NCI-H1105 (cell line): ENCODE measurements at places on chromosomes 16 and 17.

DNA sequence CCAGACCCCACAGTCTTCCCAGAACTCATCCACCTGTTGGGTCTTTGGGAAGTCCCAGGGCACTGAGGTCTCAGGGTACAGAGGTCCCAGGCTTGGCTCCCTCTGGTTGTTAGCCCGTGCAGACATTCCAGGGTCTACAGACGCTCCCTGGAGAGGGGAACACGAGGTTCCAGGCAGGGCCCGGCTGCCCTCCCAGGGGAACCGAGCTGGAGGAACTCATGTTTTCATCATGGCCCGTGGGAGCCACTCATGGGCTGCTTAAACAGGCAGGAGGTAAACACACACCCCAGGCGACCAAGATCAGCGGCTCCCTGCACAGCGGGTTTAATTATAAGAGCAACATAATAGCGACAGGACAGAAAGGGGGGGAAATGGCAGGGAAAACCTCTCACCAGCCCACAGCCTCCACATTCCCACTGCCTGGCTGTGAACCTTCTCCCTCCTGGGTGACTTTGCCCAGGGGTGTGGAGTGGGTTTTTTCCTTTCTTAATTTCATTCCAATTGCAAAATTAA is 36.5 kb downstream of the TRARG1 start:
- no peak for DNase-seq

GRCh38 chr16:62970851-62971250 is 934.6 kb upstream of the CDH8 start:
- no peak for DNase-seq

DNA sequence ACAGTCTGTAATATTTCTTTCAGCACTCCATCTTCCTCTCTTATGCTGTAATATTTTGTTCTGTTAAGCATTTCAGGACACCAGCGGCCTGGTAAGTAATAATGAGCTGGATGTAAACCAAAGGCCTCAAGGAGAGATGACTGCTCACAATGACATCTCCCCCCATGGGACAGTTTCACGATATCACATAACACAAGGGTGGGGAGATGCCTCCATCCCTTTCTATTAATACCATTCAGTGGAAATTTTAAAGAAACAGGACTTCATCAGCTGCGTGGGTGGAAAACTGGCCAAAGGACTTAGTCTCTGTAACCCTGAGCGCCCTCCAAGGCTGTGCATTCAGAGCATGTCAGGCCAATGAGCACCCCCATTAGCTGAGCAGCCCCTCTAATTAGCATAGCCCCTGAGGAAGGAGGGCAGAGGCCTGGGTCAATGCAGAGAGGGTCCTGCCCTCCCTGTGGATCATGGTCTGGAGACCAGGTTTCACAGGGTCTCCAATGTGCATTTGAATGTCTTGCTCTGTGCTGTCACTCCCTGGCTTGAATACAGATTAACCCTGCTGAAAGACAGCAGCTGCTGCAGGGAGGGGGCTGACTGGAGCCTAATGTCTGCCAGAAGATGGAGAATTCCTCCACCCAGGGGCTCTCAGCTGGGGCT is 156.4 kb downstream of the HS3ST2 start:
- no peak for DNase-seq

DNA sequence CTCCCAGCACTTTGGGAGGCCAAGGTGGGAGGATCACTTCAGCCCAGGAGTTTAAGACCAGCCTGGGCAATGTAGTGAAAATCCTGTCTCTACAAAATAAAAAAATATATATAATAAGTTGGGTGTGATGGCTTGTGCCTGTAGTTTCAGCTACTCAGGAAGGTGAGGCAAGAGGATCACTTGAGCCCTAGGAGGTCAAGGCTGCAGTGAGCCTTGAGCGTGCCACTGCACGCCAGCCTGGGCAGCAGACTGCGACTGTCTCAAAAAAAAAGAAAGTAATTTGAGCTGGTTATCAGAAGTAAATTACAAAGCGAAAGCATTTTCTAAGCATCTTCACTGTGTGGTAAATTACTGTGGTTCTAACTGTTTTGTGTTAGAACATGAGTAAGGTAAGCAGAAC is 66.2 kb downstream of the NQO1 start:
- no peak for DNase-seq

DNA sequence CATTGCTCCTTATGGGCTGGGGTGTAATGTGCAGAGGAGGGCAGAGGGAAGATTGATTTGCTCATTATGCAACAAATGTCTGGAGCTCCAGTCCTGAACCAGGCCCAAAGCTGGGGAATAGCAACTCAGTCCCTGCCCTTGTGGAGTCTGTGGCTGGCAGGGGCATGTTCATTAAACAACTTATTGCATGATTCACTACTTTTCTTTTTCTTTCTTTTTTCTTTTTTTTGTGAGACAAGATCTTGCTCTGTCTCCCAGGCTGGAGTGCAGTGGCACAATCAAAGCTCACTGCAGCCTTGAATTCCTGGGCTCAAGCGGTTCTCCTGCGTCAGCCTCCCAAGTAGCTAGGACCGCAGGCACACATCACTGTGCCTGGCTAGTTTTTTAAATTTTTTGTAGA is 23.1 kb downstream of the MSI2 start:
- no peak for DNase-seq

DNA sequence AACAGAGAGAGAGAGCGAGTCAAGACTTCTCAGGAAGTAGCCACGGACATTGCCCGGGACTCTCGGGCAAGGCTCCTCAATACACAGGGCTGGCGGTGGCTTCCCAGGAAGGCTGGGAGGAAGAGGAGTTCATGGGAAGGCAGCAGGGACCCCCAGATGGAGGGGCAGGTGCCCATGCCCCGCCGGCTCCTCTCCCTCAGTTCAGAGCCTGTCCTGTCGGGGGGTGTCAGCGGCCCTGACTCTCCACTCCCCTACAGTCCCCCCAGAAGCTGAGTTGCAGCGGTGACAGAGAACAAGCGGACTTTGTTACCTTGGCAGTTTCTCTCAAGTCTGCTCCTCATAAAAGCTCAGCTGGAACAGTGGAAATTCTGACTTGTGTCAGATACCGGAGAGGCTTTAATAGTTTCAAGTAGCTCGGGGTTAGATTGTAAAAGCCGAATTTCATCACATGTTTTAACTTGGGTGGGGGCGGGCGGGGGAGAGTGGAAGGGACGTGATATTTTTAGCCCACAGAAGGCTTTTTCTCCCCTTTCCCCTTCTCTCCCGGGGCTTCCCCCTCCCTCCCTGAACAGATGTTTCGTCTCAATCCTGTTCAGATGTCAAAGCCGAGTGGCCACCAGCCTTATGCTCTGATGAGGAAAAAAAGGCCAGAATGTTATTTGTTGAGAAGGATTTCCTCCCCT is 65.2 kb downstream of the NKD1 start:
- DNase-seq = no peak

- DNase-seq = peak; percentile 62
These were observed 570 bp upstream of the CFDP1 start for GRCh38 chr16:75433732-75434413.

DNA sequence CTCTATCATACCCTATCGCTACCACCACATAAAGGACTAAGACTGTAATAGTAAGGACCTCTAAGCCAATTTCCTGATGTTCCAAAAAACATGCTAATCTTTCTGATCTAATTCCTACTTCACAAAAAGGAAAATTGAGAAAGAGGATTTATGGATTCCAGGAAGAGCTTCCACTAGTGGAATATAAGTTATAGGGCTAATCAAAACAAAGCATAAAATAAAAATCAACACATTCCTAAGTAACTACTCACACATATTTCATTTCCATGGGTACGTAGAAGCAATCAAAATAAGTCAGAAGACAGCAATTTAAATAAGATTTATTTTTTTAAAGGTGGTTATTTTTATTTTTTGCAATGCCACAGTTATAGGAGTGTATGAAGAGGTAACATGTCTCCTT is 12.4 kb downstream of the CCDC43 start:
- no peak for DNase-seq

DNA sequence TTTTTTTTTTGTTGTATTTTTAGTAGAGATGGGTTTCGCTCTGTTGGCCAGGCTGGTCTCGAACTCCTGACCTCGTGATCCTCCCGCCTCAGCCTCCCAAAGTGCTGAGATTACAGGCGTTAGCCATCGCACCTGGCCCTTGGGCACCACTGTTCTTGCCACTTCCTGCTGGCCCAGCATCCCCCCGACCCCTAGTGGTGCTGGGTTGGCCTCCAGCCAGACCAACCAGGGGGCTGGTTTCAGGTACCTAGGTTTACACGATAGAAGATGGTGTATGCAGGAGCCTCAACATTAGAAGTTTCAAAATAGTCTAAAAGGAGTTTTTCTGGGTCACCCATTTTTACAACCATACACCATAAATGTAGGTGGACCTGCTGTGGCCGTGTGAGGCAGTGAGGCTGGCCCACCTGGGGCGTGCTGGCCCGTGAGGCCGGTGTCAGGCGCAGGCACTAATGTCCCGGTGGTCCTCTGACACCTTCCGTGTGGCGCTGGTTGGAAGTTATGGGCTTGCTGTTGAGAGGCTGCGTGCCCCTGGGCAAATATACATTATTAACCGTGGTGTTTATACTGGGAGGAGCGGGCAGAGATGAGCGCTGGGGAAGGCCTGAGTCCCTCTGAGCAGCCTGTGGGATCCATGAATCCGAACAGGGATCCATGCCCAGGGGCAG is 43.5 kb downstream of the CFAP20 start:
- no peak for DNase-seq

DNA sequence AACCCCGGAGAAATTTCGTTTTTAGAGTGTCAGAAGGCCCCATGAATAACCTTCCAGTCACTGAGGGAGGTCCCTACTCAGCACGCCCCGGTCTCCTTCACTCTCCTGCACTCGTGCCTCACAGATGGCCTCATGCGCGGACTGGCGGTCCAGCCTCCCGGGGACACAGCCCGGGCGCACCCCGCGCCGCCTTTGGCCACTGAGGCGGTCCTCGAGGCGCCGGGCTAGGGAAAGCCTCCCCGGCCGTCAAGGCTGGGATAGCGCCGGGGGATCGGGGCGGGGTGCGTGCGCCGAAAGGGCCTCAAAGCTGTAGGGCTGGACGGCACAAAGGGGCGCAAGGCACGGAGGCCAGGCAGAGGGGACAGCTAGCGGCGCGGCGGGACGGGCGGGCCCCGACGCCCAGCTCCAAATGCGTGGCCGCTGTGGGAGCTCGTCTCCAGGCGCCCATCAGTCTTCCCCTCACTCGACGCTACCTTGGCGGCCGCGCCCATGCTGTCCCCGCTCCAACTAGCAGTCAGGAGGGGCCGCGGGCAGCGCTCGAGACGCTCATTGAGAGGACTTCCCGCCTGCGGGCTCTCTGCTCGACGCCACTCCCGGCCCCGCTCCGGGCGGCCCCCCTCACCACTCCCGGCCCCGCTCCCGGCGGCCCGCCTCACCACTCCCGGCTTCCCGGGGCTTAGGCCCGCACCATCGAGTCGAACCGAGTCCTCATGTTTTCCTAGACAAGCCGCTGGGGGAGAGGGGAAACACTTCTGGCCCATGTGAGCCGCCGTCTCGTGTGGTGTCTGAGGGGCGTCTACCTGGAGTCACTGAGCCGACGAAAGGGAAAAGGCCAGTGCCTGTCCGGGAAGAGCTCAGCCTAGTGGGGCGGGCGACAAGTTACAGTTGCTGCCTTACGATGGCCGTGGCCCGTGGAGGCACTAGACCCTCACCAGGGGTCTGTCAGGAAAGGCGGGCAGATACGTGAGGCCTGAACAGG is at the start of gene USP6:
TSS of gene USP6 (plus strand) at position 360 of the 979 bp plus-strand sequence. CDS start 14,336 bp downstream, outside the sequence.
- no peak for DNase-seq

DNA sequence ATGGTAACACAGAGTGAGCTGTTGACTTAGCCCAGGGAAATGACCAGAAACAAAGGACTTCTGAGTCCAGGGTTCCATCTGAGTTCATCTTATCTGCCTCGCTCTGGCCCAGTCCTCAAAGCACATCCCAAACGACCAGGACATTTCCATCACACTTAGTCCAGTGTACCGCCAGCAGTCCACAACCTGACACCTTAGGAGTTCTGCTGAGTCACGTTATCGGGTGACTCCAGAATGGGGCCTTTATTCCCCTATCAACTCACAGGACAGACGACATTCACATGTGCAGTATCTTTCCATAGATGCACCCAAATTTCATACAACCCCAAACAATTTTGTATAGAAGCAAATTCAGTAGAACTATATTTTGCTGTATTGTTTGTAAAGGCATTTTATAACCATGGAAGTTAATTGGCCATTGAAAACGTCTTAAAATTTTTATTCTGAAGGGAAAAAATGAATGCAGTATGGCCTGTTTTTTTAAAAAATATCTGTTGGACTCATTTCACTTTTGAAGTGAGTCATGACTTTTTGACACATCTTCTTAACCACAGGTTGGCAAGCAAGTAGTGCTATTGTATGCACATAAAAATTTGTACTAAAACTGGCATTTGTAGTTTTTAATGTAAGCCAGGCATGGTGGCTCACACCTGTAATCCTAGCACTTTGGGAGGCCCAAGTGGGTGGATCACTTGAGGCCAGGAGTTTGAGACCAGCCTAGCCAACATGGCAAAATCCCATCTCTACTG is 46.3 kb downstream of the ZNF18 start:
- no peak for DNase-seq

DNA sequence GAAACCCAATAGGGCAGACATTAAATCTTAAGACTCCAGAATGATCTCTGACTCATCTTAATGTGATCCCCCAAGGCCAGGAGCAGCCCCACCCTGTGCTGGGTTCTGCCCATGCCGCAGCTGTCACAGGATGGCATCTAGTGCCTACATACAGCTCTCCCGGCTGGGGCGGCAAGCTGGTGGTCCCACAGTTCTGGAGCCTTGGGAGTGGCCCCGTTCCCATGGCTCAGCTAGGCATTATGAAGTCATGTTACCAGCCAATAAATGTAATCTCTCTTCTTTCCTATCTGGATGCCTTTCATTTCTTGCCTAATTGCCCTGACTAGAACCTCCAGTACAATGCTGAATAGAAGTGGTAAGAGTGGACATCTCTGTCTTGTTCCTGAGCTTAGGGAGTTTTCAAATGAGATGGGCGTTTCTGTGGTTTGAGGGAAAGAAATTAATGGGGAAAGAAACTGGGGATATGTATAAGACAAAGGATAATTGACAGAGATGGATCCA is 95.7 kb upstream of the DNAH17 start:
- DNase-seq = no peak

GRCh38 chr17:82788206-82789001 is 36.5 kb downstream of the TBCD start:
- DNase-seq = no peak

- no peak for DNase-seq
These were observed 138.5 kb upstream of the TBX2 start for GRCh38 chr17:61261001-61261637.

- no peak for DNase-seq
These were observed 8.6 kb downstream of the KRTAP29-1 start for GRCh38 chr17:41294016-41294415.

GRCh38 chr16:61214780-61215179 is 821.5 kb downstream of the CDH8 start:
- DNase-seq = peak; percentile 28

GRCh38 chr16:28990375-28991040 is 5.7 kb downstream of the LAT start:
- DNase-seq = no peak

- no peak for DNase-seq
These were observed 33.6 kb downstream of the ELAC2 start for GRCh38 chr17:12983991-12984884.

GRCh38 chr17:45218895-45219661 is 2.6 kb upstream of the FMNL1 start:
- DNase-seq = peak; percentile 70
